ENCODE measurements at places on chromosomes 3 and 15. TPM values are rescaled to one million over a fixed set of nuclear protein-coding genes. Genes with fewer than 3 reads are reported as not detected.

Gene LRTM1
- not detected for total RNA-seq

Gene CTXN2
- not detected for total RNA-seq

Gene FAM3D
- not detected for total RNA-seq

Gene ANKRD63
- not detected for total RNA-seq

Gene MORC1
- not detected for total RNA-seq

Gene RAB6B
- not detected for total RNA-seq

Gene BFSP2
- not detected for total RNA-seq

Gene ZBTB38
- 108 TPM for total RNA-seq

Gene ANKDD1A
- 1.7 TPM for total RNA-seq

Gene RYK
- total RNA-seq, result 71.1 TPM

Gene SLC27A2
- total RNA-seq, result not detected

Gene STT3B
- total RNA-seq, result 116 TPM

Gene MKRN3
- total RNA-seq, result not detected

Gene IL16
- under 0.01 TPM for total RNA-seq

Gene UBE2E1
- total RNA-seq, result 55.3 TPM

Gene MST1
- total RNA-seq, result 3.7 TPM

Gene BLM
- total RNA-seq, result 7.5 TPM

Gene CCR4
- not detected for total RNA-seq

Gene TF
- not detected for total RNA-seq

Gene MCTP2
- total RNA-seq, result 0.18 TPM

Gene PIGZ
- total RNA-seq, result 2.1 TPM

Gene CYP8B1
- not detected for total RNA-seq

Measured in myometrial cell (primary cell).